ENCODE measurements at places on chromosomes 5 and 9. TPM values are rescaled to one million over a fixed set of nuclear protein-coding genes. Genes with fewer than 3 reads are reported as not detected.

The ALAD gene
- 17.3 TPM for polyA plus RNA-seq

The LIX1 gene
- 80.1 TPM for polyA plus RNA-seq

The IGIP gene
- 0.51 TPM for polyA plus RNA-seq

The FOXD4L4 gene
- not detected for polyA plus RNA-seq

The LURAP1L gene
- polyA plus RNA-seq: 0.61 TPM

The TRIO gene
- 22.0 TPM for polyA plus RNA-seq

The FOXD4L5 gene
- 0.20 TPM for polyA plus RNA-seq

The MVB12B gene
- 19.0 TPM for polyA plus RNA-seq

The FOXD4 gene
- polyA plus RNA-seq: not detected

The BAAT gene
- not detected for polyA plus RNA-seq

The PCDHGB7 gene
- 8.4 TPM for polyA plus RNA-seq

The ADAMTSL2 gene
- 13.6 TPM for polyA plus RNA-seq

The PKD2L2 gene
- polyA plus RNA-seq: not detected

The TEX48 gene
- not detected for polyA plus RNA-seq

The GABRB2 gene
- polyA plus RNA-seq: 3.3 TPM

The KLHL3 gene
- polyA plus RNA-seq: 12.0 TPM

The ZBED3 gene
- polyA plus RNA-seq: 21.7 TPM
